T-helper 2 cell (primary cell): ENCODE measurements at places on chromosomes 3 and 15.
A peak's percentile ranks its signal among the peaks of the same experiment; 100 is the strongest.

GRCh38 chr3:133676336-133677118 is 14.8 kb upstream of the TOPBP1 start:
- no peak for DNase-seq

DNA sequence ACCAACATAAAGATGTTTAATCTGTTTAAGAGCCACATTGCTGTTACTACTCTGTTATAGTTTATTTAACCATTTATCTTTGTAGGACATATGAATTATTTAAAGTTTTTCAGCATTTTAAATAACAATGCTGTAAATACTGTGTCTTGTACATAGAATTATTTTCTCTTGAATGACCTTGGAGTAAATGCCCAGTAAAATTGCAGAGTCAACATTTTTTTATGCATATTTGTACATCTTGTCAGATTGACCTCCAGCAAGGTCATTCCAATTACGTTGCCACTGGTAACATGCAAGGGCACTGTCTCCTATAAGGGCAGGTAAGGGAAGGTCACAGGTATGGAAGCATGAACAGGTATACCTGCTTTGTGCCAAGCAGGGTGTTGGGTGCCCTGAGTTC is 64.3 kb downstream of the RLBP1 start:
- no peak for DNase-seq

- DNase-seq = no peak
Observed at GRCh38 chr3:149473357-149474249, 894 bp upstream of the TM4SF4 start.

DNA sequence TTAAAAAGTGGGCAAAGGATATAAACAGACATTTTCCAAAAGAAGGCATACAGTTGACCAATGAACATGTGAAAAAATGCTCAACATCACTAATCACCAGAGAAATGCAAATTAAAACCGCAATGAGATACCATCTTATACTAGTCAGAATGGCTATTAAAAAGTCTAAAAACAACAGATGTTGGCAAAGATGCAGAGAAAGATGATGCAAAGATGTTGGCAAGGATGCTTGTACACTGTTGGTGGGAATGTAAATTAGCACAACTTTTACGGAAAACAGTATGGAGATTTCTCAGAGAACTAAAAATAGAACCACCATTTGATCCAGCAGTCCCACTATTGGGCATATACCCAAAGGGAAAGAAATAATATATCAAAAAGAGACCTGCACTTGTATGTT is 53.5 kb downstream of the TLNRD1 start:
- no peak for DNase-seq

DNA sequence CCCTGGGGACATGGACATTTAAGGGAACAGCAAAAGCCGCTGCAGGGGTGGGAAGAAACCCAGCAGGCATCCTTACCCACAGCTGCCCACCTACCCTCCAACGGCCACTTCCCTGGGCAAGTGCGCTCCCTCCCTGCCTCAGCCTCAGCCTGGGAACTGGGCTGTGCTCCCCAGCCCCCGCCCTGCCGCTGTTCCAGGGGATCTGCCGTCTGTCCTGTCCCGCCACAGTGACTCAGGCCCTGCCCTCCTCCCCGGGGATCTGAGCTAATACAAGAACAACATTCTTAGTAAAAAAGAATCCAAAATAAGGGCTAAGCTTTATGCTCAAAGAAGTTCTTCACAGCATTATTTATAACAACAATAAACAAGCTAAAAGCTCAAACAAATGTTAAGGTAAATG is 7.4 kb upstream of the IQSEC1 start:
- DNase-seq = no peak

GRCh38 chr15:85473455-85473854 is 93.1 kb downstream of the AKAP13 start:
- no peak for DNase-seq

GRCh38 chr3:279325-279724 is 82.8 kb downstream of the CHL1 start:
- DNase-seq = no peak

DNA sequence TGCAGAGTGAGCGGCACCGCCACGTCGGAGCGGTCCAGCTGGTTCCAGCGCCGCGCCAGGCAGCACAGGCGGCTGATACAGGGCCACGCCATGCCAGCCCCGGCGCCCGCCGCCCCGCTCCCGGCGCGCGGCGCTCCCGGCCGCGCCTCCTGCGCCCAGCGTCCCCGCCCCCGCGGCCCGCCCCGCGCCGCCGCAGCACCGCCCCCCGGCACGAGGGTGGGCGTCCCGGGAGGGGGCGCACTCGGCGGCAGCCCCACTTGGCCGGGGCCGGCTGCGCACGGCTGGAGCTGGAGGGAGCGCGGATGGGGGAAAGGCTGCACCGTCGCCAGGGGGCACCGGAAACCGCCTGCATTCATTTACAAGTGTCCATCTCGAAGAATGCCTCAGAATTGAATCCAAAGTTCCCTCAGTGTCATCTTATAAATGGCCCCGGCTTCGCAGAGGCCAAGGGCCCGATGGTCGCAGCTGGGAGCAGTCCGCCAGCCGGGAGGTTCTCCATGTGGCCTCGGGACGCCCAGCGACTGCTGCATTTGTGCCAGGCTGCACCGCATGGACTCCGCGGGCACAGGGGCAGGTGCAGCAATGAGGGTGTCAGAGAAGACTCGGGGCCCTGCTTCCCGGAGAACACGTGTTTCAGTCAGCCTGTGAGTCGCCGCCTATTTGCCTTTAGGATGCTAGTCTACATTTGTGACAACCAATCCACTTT is at the start of gene MAP6D1:
Gene MAP6D1, minus strand, starts transcription at position 122 of the 706 bp plus-strand sequence. Its CDS starts 30 bp downstream, at position 92.
- DNase-seq = peak; percentile 33

- DNase-seq = peak; percentile 28
Observed at GRCh38 chr3:129596194-129597086, 10.0 kb downstream of the PLXND1 start.

- DNase-seq = no peak
Observed at GRCh38 chr15:58795825-58796224, 24.7 kb downstream of the MINDY2 start.

GRCh38 chr3:120454076-120454689 is 3.4 kb upstream of the FSTL1 start:
- no peak for DNase-seq

- DNase-seq = no peak
Observed at GRCh38 chr15:48811325-48811958, 573 bp upstream of the CEP152 start.

GRCh38 chr15:72999586-72999985 is 52.7 kb upstream of the NEO1 start:
- DNase-seq = no peak

DNA sequence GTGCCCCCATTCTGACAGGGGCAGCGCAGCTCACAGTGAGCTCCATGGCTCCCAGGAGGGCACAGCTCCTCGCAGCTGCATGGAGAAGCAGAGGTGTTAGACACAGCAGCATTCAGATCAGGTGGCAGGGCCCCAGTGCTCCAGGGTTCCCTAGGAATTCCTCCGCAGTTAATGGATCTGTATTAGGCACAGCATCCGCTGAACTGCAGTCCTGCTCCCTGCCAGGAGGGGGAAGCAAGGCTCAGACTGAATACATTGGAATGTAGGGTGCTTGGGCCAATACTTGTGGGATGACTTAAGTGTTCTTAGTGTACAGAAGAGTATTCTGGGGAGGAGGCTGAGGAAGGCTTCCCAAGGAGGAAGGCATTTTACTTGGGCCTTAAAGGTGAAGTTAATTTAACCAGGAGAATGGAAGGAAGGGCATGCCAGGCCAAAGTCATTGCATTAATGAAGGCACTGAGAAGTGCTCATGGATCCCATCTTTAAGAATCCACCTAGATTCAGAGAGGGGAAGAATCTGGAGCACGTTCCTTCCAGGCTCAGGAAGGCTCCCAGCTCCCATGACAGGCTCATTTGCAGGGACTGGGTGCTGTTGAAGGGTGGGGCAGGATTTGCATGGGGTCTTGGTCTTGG is 111.6 kb downstream of the RAB11A start:
- no peak for DNase-seq

DNA sequence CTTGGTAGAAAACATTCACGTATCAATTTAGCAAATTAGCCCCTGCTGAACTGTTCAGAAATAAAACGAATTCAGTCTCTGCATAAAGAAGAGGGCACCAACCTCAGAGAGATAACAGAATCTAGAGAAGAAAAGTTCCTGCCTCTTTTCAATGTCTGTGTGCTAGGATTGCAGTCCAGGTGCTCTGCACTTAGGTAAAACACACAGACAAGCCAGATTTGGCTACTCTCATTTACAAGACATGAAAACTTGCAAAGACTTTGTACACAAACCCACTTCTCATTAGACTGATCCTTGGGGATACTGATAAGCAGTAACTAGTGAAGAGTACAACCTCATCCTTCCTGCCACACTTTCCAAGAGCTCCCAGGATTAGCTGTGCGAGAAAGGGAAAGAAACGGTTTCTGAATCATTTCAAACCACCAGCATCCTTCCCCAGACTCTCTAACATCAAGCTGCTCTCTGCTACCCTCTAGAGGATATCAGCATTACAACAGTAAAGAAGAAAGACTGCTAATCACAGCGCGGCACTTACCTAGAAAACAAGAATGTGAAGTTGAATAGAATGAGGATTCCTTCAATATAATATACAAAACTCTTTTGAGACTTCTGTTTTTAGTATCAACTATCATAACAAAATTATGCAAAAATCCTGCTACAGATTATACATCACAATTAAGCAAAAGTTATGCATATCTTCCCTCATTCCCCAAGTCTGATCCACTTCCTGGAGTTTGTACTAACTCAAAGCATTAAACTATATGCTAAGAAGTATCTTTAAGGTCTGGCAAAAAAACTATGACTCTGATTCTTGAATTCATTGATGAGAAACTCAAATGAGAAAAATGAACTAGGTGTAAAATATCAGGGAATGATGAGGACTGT is 306.4 kb downstream of the MAGI1 start:
- peak; percentile 37 for DNase-seq

DNA sequence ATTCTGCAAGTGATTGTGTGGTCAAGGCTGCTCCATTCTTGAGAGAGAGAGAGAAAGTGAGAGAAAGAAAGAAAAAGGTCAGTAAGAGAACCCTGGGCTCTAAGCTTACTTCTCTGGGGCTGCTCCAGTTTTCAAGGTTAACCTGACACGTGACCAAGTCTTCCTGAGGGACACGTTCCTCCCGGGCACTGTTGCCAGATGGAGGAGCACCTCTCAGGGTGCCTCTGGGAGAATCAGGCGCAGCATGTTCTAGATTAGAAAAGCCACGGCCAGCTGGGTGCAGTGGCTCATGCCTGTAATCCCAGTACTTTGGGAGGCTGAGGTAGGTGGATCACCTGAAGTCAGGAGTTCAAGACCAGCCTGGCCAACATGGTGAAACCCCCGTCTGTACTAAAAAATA is 60.8 kb downstream of the ITGA11 start:
- no peak for DNase-seq

GRCh38 chr3:160986069-160986468 is 119.1 kb downstream of the B3GALNT1 start:
- no peak for DNase-seq

DNA sequence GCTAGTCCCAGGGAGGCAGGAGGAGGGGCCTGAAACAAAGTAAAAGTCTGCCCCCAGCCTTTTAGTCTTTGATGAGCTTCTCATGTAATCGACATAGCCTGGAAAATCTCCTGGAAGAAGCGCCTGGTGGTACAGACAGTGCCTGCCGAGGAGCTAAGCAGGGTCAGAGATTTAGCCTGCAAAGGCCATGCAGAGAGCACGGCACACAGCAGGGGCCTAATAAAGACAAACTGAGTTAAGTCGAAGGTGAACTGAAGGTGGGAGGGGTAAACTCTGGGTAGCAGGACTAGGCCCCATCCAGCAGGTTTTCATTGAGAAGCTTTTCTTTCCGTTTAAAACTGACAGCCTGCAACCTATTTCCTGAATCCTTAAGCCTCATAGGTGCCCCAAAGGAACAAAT is 115.5 kb upstream of the ABHD17C start:
- DNase-seq = no peak

- no peak for DNase-seq
Observed at GRCh38 chr15:39682366-39682765, 100.3 kb downstream of the FSIP1 start.

DNA sequence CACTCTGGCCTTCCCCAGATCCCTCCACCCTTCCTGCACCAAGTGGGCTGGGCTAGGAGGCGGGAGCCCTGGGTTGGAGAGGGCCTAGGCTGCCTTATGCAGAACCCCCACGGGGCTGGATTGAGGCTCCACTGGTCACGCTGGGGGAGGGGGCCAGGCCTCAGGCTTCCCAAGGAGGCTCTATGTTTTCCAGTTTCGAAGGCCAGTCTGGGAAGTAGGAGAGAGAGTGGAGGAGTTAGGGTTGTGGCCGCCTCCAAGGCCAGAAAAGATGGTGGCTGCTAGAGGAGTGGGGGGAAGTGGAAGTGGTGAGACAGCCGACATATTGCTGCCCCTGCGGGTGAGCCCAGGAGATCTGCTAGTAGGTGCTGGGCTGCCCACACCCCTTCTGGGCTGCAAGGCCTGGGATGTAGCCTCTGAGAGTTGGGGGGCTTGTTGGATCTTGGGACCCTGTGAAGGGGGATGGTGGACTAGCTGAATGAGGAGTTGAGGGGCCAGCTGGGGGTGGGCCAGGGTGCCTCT is 1.2 kb downstream of the GNAI2 start:
- DNase-seq = no peak

- peak; percentile 70 for DNase-seq
Observed at GRCh38 chr3:111577798-111578685, 17.1 kb downstream of the ZBED2 start.

DNA sequence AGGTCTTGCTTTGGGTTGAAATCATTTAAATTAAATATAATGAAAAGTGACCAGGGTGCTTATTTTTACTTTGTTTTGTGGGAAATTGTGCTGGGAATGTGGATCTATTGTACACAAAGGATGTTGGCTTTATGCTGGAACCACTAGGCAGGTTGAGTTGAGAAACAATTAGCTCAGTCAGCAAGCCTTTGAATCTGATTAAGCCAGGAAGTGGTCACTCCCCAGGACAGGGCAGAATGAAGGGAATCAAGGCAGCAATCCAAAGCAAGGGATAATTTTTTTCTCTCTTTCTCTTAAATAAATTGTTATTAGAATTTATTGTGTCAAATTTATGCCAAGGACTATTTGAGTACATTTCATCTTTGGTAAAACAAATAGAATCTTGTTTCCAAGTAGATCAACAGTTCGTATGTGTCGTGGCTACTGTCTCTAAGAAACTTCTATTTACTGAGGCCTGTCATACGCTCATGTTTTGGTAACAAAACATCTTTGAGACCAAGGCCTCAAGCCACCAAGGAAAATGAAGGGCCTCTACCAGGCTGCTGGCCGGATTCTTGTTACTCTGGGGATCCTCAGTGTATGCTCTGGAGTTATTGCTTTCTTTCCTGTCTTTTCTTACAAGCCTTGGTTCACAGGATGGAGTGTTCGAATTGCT is at the start of gene TMEM212:
Gene TMEM212, plus strand, starts transcription at position 486 of the 655 bp plus-strand sequence. Its CDS starts 35 bp downstream, at position 521.
- DNase-seq = no peak

DNA sequence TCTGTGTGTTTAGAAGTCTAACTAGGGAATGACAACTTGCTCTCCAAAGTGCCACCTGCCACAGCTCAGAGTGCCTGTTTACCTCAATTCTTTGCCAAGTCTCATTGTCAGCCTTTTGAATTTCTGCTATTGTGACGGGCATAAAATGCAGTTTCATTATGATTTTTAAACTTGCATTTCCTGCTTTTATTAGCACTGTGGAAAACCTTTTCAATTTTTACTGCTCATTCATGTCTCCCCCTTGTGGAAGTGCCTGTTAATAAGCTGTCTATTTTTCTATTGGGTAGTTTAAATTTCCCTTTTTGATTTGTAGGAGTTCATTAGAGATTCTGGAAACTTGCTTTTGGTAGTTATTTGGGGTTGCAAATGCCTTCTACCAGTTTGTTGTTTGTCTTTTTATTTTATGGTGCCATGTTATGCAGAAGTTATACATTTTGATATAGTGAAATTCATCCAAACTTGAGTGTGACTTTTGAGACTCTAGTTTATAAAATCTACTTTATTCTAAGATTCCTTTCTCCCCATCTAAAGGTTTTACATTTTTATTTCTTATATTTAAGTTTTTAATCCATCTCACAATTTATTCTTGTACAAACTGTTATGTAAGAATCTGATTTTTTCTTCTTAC is 53.9 kb upstream of the FRMD4B start:
- no peak for DNase-seq
